Smooth muscle cell of trachea (primary cell): ENCODE measurements at places on chromosomes 2 and 18. TPM values are rescaled to one million over a fixed set of nuclear protein-coding genes. Genes with fewer than 3 reads are reported as not detected.

The FAM117B gene
- total RNA-seq: 1.3 and 1.7 TPM in 2 replicates

The ATRAID gene
- total RNA-seq: 197 and 218 TPM in 2 replicates

The PRSS56 gene
- not detected in 2 replicates for total RNA-seq

The ARL5A gene
- total RNA-seq: 44.5 and 67.9 TPM in 2 replicates

The ESPNL gene
- 2.3 and 9.8 TPM in 2 replicates for total RNA-seq

The RAB6C gene
- not detected in 2 replicates for total RNA-seq

The NCK2 gene
- total RNA-seq: 19.1 and 32.4 TPM in 2 replicates

The KCTD1 gene
- 9.0 and 9.6 TPM in 2 replicates for total RNA-seq
